ENCODE measurements at places on chromosomes 7 and 10. TPM values are rescaled to one million over a fixed set of nuclear protein-coding genes. Genes with fewer than 3 reads are reported as not detected.

DNA sequence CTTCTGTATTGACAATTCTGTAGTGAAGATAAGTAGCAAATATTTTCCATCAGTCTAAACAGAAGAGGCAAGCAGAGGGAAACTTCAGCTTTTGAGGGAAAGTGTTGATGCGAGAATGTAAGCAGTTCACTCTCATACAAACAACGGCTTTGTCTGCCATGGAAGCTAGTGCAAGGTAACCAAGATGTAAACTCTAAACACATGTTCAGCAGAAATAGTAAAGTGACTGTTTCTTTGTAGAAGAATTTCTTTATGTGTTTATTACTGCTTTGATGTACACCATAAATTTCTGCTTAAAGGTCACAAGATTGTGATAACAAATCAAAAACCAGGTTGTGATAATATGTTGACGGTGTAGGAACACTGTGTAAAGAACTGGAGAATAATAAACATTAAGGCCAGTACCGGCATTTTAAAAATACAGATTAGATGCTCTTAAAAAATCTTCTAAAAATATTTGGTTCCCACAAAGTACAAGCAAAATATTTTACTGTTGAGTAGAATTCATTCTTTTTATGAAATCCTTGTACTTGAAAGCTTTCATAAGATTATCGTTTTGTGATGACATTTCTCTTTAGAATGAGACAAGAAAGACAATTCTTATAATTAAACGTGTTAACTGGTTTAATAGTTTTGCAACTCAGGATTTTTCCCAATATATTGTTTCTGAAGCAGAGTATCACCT is 34.2 kb downstream of the SEMA3C start:
- no peak for DNase-seq
- H3K4me3 ChIP-seq = no peak overlapping the region
- H3K27me3 ChIP-seq = no peaks in the 10 kb centered on the region

DNA sequence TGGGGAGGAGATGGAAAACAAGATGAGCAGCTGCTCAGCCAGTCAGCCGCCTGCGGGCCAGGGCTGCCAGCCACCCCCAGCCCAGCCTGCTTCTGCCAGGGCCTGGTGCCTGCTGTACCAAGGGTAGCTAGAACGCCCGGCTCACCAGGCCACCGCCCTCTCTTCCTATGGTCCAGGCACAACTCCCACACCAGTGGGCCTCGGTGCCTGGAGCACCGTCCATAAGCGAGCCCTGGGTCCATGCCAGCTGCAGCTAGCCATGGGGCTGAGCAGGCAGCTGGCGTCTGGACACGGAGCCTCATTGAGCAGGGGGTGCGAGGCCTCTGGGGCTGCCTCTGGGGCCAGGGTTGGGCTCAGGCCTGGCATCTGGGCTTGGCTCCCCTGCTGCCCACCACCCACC is 8.5 kb upstream of the RABGEF1 start:
- DNase-seq = no peak
- H3K4me3 ChIP-seq = no peak overlapping the region
- H3K27ac ChIP-seq = no peak overlapping the region
- peaks cover 19% of the 10 kb centered on the region for H3K36me3 ChIP-seq
- H3K27me3 ChIP-seq = no peaks in the 10 kb centered on the region
- H3K4me1 ChIP-seq = no peaks in the 10 kb centered on the region

- no peak for DNase-seq
- peaks cover 30% of the 10 kb centered on the region for H3K36me3 ChIP-seq
- no peak overlapping the region for H3K4me3 ChIP-seq
- peaks cover 2% of the 10 kb centered on the region for H3K4me1 ChIP-seq
Observed at GRCh38 chr7:38744746-38745145, 113.6 kb upstream of the AMPH start.

SPDYE9 gene
- total RNA-seq = not detected

DNA sequence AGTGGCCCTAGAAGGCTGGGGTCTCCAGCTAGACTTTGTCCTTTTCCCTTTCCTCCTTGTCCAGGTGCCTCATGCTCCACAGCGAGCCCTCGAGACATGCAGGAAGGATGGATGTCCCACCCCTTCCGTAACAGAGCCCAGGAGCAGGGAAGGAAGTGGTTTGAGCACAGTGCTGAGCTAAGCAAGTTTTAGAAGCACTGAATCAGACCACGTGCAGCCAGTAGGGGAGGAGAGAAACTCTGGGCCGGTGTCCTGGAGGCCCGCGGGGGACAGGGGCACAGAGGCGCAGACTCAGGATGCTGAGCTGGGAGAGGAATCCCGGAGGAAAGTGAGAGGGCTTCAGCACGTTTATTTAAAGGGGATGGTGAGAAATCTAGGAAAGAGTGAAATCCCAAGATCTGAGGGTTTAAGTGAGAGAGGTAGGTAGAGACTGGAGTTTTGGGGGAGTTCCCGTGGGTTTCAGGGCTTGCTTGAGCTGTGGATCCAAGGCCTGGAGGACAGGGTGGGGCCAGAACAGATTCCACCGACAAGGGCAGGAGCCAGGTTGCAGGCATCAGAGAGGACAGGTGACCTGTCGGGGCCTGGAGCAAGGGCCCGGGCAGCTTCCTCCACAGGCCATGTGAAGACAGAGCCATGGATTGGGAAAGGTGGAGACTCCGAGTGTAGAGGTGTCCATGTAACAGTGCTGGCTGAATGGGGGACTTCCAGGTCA is 4.4 kb upstream of the IRF5 start:
- DNase-seq = no peak
- peaks cover under 1% of the 10 kb centered on the region for H3K4me1 ChIP-seq
- no peak overlapping the region for H3K4me3 ChIP-seq

GRCh38 chr7:114622221-114622620 is 207.6 kb downstream of the FOXP2 start:
- no peaks in the 10 kb centered on the region for H3K36me3 ChIP-seq
- no peak overlapping the region for H3K4me3 ChIP-seq
- DNase-seq = no peak
- H3K4me1 ChIP-seq = peaks cover 1% of the 10 kb centered on the region
- H3K27me3 ChIP-seq = no peaks in the 10 kb centered on the region

GRCh38 chr10:113746217-113746957 is 5.1 kb upstream of the PLEKHS1 start:
- no peak overlapping the region for H3K4me3 ChIP-seq
- peaks cover 3% of the 10 kb centered on the region for H3K27me3 ChIP-seq
- no peak for DNase-seq
- no peaks in the 10 kb centered on the region for H3K36me3 ChIP-seq
- H3K27ac ChIP-seq = no peak overlapping the region
- no peaks in the 10 kb centered on the region for H3K4me1 ChIP-seq

DNA sequence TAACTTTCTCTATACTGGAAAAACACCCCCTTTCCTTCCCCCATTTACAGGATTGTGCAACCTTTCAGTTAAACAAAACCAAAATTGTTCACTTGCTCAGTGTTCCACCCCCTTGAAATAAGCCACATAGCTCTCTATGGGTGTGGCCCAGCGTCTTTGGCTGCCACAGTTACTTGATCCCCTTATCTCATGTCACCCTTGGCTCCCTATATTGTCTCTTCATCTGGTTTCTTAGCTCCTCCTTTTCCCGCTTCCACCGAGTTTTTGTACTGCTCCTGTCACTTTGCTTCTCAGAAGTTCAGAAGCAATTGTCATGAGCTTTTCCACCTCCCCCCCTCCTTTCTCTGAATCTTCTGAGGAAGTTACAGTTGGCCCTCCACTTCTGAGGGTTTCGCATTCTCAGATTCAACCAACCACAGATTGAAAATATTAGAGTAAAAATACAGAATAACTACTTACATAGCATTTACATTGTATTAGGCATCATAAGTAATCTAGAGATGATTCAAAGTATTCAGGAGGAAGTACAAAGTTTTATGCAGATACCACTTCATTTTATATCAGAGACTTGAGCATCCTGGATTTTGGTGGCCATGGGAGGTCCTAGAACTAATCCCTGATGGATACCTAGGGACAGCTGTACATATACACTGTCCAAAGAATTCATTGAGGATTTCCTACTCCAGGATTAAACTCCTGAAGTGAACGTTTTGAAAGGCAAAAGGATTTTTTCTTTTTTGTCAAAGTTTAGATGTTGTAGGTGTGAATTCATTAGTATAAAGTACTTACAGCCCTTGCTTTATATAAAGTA is 60.4 kb downstream of the ADD3 start:
- H3K27me3 ChIP-seq = no peaks in the 10 kb centered on the region
- no peak overlapping the region for H3K27ac ChIP-seq
- peaks cover 1% of the 10 kb centered on the region for H3K36me3 ChIP-seq
- no peak overlapping the region for H3K4me3 ChIP-seq
- H3K4me1 ChIP-seq = peaks cover 26% of the 10 kb centered on the region

DNA sequence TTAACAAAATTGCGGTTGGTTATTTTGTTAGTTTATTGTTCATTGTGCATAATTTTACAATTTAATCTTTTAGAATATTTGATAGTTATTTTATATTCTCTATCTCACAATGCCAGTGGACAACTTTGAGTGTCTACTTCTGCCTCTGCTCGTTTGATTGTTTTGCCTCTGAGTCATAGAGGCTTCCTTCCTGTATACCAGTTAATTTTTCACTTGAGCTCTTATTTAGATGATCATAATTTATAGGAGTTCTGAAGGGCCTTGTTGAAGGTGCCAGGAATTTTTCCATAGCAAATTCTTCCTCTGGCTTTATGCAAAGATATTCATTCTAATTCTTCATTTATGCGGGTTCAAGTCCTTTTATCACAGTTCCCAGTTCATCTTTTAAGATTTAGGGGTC is 5.2 kb upstream of the MALRD1 start:
- peaks cover 16% of the 10 kb centered on the region for H3K4me1 ChIP-seq
- H3K27me3 ChIP-seq = peaks cover 5% of the 10 kb centered on the region
- DNase-seq = no peak
- H3K27ac ChIP-seq = no peak overlapping the region

DNA sequence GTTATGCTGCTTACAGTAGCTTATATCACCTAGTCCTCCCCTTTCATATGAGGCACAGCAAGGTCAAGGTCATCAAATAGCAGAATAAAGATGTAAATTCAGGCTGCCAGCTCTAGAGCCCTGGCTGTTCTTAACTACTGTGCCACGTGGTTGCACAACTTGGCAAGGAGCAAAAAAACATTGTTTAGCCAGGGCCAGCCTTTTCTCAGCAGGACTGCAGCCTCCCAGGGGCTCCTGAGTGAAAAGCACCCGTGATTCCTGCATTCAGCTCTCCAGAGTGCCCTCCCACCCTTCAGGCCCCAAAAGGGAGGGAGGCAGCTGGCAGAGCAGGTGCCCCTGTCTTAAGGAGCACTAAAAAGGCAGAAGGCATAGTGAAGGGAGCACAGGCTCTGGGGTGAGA is 31.8 kb upstream of the TM9SF3 start:
- H3K27ac ChIP-seq = no peak overlapping the region
- H3K4me1 ChIP-seq = peaks cover 5% of the 10 kb centered on the region
- H3K4me3 ChIP-seq = no peak overlapping the region
- no peaks in the 10 kb centered on the region for H3K27me3 ChIP-seq
- DNase-seq = no peak

SFRP5 gene
- total RNA-seq = 81.0 TPM

NME8 gene
- 0.67 TPM for total RNA-seq

- H3K27me3 ChIP-seq = no peaks in the 10 kb centered on the region
- no peak overlapping the region for H3K4me3 ChIP-seq
- H3K27ac ChIP-seq = no peak overlapping the region
- no peaks in the 10 kb centered on the region for H3K4me1 ChIP-seq
- DNase-seq = no peak
Observed at GRCh38 chr10:133528296-133528844, 1.2 kb downstream of the CYP2E1 start.

DNA sequence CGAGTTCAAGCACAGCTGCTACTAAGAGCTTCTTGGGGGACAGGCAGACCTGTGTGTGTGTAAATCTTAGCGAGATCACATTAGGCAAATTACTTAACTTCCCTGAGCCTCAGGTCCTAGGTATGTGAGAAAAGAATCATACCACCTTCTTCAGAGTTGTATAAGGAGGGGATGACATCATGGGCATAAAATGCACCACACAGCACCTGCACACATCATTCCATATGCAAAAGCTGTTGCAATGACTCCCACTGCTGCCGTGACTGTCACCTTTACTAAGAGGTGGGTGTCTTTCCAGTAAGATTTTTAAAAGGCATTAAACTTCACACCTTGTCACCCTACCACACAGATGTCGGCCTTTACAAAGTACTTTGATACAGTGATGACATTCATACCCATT is 146.0 kb downstream of the FANK1 start:
- no peaks in the 10 kb centered on the region for H3K36me3 ChIP-seq
- no peak overlapping the region for H3K4me3 ChIP-seq

DNA sequence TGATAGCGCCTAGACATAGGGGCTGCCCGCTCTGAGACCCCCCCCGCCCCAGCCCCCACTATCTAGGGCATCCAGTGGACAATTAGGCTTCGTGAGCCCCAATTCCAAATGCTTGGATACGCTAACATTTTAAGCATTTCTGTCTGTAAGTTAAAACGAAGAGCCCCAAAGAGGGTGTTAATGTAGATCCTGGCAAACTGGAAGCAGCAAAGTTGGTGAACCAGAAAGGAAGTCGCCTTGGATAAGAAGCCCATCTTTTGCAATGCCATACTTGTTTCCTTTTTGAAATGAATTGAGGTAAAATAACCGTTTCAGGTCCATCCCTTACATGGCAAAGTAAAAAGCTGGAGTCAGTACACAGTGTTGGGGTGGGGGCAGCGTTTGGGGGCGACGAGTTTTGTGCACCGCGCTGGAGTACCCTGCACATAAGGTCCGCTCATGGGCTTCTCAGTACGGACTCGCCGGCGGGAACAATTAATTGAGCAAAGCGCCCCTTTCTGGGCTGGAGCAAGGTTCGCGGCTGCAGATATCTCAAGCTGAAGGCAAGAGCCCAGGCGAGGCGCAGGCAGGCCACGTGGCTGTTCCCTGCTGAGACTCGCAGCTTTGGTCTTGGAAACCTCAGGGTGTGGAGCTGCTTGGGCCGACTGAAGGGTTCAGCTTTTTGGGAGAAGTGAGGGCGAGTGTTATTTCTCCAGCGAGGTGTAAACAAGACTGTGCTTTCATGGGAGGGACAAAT is 1.4 kb upstream of the TWIST1 start:
- no peak overlapping the region for H3K27ac ChIP-seq
- H3K4me1 ChIP-seq = peaks cover 3% of the 10 kb centered on the region
- peak overlapping the region; percentile 19 for H3K4me3 ChIP-seq
- H3K36me3 ChIP-seq = no peaks in the 10 kb centered on the region

PLPP4 gene
- not detected for total RNA-seq

DNA sequence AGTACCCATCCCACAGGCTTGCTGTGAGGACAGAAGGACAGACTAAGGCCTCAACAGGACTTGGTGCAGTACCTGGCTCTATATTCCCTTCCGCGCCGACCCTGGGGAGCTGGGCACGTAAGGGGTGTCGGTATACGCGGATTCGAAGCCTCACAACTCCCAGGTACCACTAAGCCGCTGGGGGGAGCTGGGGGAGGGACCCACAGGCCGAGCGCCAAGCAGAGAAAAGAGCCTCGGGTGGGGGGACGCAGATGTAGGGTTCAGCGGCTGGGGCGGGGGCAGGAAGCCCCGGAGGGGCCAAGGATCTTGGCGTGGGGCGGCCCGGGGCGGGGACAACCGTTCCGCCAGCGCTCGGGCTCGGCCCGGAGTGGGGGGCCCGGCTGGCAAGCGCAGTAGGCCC is 126.4 kb upstream of the ZNF746 start:
- peak overlapping the region; percentile 90 for H3K4me3 ChIP-seq
- peaks cover 9% of the 10 kb centered on the region for H3K27me3 ChIP-seq
- peak; percentile 27 for DNase-seq
- peaks cover 8% of the 10 kb centered on the region for H3K36me3 ChIP-seq
